ENCODE measurements at places on chromosomes 6 and 20.

- peak; percentile 45 for DNase-seq
These were observed 103.8 kb upstream of the BEND6 start for GRCh38 chr6:56851074-56851473.

DNA sequence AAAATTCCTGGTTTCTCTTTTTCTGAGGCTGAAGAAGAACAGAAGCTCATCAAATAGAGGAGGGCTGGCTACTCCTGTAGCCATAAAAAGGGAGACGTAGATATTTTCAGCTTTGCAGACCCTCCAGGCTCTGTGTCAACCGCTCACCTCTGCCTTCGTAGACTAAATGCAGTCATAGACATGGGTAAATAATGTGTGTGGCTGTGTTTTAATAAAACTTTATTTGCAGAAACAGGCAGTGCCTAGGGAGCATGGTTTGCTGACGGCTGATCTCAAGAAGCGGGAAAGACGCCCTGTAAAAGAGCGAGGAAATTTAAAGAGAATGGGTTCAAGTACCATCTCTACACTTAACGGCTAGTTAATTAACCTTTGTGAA lies 171.8 kb downstream of the BCAS1 start:
- no peak for DNase-seq

DNA sequence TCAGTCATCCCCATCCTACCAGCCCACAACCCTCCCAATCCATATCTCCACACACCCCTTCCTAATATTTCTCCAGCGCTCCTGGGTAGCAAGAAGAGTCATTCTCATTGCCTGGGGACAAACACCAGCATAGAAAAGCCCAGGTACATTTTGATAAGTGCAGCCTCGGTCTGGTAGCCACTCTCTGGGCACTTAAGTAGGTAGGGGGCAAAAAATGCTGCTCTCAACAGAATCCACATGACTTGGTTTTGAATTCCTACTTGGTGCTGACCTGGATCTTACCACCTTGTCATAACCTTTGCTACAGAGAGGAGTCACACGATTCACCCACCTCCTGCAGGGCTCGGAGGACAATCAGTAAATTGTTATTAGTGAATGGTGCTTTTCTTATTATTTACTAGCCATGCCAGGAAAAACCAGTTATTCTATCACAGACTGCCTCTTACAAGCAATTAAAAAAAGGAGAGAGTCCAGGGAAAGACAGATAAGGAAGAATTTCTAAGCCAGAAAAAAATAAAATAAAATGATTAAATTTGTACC lies 249.1 kb downstream of the LY86 start:
- DNase-seq = no peak

GRCh38 chr20:62134735-62135231 lies 8.4 kb downstream of the PSMA7 start:
- no peak for DNase-seq

GRCh38 chr20:11499101-11499634 lies 418.5 kb upstream of the BTBD3 start:
- no peak for DNase-seq

- no peak for DNase-seq
These were observed 28.8 kb downstream of the GCM1 start for GRCh38 chr6:53119772-53120409.

GRCh38 chr6:101118136-101118396 lies 236.9 kb upstream of the ASCC3 start:
- DNase-seq = no peak

DNA sequence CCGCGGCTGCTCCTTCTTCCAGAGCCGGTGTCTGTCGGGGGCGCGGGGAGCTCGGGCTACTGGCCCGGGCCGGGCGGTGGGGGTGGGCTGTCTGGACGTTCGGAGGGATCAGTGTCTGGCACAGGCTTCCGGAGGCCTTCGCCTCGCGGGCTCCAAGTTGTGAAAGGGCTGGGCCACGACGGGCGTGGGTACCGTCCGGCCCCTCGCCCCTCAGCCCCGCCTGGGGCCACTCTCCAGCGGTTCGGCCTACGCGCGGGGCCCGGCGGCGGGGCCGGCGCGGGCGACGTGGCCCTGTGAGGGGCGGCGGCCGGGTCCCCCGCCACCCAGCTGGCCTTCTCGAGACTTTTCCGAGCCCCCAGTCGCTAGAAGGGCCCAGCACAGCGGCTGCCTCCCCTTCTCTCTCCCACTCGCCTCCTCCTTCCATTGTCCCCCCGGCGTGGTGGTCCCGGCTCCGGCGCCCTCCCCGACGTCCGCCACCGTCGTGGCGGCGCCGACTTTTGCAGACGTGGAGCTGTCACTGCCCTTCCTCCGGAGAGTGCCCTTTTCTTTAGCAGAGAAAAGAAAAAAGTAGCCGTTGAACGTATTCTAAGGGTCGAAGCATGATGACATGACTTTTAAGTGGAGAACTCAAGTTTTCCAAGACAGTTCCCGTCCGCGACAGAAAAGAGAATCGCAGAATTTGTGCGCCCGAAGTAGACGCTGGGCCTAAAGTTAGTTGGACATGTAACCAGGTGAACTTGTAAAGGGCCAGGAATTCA lies 571 bp downstream of the ITCH start:
- peak; percentile 74 for DNase-seq

DNA sequence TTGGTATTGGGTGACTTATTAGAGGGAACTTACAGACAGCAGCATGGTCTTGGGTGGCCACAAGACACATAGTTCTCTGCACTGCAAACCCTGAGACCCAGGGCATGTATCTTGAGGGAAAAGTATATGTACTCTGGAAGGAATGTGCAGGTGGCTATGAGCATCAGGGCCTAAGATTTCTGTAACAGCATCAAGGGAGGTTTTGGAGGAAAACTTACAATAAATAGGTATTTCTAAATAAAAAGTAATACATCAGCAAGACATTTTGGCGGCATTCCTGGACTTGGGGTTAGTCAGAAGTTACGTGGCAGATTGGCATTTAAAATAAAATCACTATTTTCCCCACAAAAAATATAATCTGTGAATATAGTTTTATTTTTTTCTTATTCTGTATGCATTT lies 8.0 kb upstream of the STX7 start:
- no peak for DNase-seq

DNA sequence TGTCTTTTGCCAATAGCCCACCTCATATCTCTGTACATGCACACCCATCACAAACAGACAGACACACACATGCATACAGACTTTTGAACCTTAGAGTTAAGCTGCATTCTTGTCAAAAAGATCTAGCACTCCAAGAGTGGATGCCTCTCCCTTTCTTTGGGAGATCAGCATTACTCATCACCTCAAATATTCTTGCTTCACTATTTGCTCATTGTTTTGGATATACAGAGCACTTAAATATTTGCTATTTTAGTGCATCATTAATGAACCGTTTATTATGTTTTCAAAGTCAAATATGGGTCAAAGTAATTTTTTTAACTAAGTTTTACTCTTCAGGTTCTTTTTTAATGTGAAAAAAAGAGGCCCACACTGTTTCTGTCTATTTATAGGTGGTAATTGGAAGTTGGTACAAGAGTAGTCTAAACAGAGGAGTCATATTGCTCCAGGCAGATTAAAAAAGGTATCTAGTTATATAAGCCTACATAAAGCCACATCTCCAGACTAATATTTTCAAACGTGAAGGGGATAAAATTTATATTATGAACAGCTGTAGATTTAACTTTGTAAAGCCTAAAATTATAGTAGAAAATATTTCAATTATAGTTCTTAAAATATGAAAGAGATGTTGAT lies 102.6 kb downstream of the FLRT3 start:
- DNase-seq = no peak

- no peak for DNase-seq
These were observed 1.3 kb downstream of the LSM14B start for GRCh38 chr20:62123450-62124118.

- no peak for DNase-seq
These were observed 20.1 kb downstream of the HLA-DMB start for GRCh38 chr6:32920715-32921114.

- DNase-seq = peak; percentile 3
These were observed 254.2 kb downstream of the C6orf118 start for GRCh38 chr6:165055231-165055630.

GRCh38 chr6:9521152-9521530 lies 893.7 kb downstream of the TFAP2A start:
- DNase-seq = no peak

- no peak for DNase-seq
These were observed 24.0 kb upstream of the SGK2 start for GRCh38 chr20:43534791-43535350.

DNA sequence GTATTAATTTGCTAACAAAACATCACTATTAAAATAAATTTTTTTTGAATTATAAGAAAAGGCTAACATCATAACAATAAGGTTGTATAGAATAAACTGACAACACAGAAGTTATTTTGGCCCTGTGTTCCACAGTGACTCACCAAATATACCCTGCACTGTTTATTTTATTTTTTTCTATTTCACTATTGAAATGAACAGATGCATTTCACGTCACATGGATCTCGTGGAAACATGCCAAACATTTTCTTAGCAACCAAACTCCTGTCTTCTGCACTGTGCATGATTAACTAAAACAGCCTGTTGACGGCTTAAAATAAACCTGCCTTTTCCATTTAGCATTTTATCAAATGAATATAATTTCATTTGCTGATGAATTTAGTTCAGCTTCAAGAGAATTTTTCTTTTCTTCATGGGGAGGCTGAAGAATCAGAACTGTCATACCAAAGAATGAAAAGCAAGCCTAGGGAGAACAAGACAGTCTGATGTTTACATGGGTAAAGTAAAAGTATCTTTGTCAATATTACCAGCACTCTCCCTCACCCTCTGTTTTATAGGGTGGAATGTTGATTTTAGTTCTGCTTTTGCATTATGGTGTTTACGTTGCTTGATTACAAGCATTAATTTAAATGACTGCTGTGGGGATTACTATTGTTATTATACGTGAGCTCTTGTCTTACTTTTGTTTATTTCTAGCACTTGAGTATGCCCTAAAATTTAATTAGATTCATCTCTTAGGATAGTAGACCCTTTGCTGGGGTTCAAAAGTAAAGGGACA lies 115.3 kb downstream of the LCA5 start:
- DNase-seq = no peak

GRCh38 chr6:170037541-170038250 lies 253.2 kb downstream of the DLL1 start:
- DNase-seq = no peak

DNA sequence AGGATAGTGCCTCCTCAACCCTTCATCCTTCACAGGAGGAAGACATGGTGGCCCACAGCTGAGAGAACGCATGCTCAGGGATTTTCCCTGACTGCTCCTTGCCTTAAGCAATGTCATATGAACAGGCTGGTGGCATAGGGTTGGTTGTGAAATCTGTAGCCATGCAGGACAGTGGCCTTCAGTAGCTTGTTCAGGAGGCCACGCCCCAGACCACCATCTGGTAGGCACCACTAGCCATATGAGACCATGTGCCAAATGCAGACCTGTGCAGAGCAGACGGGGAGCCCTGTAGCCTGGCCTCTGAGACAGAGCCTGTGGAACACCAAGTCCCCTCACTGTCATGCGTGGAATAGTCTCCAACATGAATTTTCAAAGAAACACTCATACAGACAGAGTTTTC lies 76.5 kb downstream of the ADTRP start:
- no peak for DNase-seq

DNA sequence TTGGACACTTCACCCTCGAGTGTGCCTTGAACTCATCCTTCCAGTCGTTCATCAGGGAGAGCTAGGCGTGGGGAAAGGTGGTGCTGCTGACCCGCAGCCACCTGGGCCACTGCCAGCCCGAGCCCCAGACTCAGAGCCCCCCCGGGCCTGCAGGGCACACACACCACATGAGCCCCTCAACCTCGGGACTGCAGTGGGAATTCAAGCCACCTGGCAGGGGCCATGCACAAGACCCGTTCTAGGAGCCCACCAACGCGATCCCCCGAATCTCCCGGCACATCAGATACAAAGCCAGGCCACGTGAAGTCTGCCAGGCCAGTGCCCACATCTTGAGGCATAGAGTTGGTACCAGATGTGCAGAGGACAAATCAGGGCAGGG lies 2.8 kb downstream of the ZNF512B start:
- no peak for DNase-seq

GRCh38 chr6:27139756-27140579 lies 107.5 kb upstream of the PRSS16 start:
- no peak for DNase-seq

All from substantia nigra (tissue), 51 donors.